ENCODE measurements at places on chromosomes 3 and 15.

- DNase-seq: no peak
Observed at GRCh38 chr3:188602620-188603019, 448.7 kb downstream of the LPP start.

DNA sequence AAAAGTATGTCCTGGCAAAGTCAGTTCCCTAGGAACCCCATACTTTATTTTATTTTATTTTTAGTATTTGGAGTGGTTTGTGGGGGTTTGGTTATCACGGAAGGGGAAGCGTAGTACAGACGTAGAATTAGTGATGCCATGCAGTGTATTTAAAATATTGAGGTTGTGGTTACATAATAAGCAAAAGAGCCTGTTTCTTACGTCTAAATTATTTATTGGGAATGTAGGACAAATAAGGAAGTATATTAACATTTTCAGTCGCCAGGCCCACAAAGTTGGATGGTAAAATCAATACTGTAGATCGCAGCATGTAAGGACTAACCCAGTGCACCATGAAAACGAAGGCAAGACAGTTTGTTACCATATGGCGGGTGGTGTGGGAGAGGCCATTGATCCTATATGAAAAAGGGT lies 558 bp downstream of the DTWD1 start:
- DNase-seq: no peak

DNA sequence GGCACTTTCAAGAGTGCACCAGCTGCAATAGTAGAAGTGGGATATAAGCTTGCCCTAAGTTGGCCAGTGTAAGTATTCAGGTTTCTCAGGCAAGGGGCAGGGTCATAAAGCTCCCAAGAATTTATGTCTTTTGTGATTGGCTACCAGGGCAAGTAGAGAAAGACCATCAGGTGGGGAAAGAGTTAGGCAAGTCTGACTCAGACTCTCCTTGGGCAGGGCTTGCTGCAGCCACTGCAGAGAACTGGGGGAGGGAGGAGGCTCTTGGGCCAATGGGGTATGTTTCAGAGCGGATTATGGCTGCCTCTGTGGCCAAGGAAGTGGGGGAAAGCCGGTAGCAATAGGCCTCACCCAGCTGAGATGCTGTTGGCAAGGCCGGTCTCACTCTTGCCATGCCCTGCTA lies 44.6 kb upstream of the SLC25A36 start:
- peak; percentile 29 for DNase-seq

DNA sequence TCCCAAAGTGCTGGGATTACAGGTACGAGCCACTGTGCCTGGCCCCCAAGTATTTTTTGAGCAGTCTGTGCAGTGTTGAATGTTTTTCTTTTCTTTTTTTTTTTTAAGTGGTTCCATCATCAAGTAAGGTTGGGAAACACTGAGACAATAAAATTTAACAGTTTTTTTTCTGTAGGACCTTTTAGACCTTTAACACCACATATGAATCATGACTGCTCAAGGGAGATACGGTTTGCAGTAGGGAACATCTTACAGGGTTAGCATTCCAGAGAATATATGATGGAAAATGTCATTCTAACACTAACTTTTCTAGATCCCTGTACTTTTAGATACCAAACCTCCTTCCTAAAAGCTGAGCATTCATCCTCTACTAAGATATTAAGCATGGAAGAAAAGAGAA lies 41.7 kb downstream of the SNX4 start:
- DNase-seq: peak; percentile 87

DNA sequence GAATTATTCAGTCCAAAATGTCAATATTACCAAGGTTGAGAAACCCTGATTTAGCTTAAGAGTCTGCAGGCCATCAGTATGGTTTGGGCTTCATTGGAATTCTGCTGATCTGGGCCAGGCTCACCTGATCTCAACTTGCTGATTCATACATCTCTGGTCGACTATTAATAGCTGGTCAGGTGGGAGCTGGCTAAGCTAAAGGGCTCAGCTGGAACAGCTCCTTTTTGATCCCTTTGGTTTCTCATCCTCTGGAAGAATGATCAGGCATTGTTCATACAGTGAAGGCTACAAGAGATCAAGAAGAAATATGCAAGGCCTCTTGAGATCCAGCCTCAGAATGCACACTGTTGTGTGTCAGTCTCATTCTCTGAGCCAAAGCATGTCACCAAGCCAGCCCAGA lies 123.3 kb upstream of the MME start:
- DNase-seq: peak; percentile 62

- no peak for DNase-seq
Observed at GRCh38 chr3:177034832-177035475, 162.3 kb downstream of the TBL1XR1 start.

- DNase-seq: peak; percentile 64
Observed at GRCh38 chr15:39784125-39784524, 1.5 kb upstream of the FSIP1 start.

DNA sequence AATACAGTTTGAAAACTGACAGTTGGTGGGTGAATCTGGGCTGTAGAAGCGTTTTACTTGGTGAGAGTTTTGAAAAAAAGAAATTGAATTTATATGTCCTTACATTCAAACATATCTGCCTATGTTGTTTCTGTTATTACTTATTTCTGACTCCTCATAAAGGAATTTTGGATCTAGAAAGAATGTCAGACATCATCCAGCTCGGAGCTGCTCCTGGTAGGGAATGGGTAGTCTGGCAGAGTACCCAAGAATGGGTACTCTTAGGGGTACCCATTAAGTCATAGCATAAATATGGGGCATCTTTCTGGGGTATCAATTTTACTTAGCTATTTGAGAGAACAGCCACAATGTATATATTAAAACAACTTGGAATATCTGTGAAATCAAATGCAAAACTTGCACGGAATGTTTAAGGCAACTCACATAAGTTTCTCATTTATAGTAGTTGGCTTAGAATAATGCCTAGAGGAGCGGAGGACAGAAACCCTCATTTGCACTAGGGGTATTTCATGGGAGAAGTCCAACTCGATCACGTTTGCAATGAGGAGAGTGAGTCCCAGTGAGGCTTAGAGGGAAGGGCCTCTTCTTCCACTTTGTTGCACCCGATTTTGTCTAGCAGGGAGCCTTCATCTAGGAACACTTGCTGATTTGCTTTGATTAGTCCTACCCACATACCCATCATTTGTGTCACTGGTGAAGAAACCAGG lies 2.4 kb upstream of the LARP6 start:
- peak; percentile 34 for DNase-seq

DNA sequence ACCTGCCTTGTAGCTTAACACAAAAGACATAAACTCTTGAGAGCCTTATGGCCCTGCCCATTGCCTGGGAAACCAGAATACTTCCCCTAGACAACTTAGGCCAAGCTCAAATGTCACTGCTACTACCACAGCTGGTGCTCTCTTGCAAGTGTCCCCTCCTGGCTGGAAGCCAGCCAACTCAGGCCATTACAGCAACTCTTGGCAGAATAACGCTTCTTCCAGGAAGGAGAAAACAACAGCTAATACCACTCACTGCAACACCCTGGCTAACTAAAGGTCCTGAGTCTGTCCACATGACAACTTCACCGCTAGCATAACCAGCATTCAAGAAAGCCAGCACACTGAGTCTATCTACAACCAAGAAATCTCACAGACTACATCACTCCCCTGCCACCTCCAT lies 5.1 kb upstream of the B4GALT4 start:
- no peak for DNase-seq

GRCh38 chr3:38141173-38141951 lies 2.9 kb downstream of the MYD88 start:
- DNase-seq: no peak

- DNase-seq: no peak
Observed at GRCh38 chr3:41141433-41142167, 57.7 kb upstream of the CTNNB1 start.

GRCh38 chr3:64799606-64800005 lies 111.8 kb upstream of the ADAMTS9 start:
- DNase-seq: no peak

DNA sequence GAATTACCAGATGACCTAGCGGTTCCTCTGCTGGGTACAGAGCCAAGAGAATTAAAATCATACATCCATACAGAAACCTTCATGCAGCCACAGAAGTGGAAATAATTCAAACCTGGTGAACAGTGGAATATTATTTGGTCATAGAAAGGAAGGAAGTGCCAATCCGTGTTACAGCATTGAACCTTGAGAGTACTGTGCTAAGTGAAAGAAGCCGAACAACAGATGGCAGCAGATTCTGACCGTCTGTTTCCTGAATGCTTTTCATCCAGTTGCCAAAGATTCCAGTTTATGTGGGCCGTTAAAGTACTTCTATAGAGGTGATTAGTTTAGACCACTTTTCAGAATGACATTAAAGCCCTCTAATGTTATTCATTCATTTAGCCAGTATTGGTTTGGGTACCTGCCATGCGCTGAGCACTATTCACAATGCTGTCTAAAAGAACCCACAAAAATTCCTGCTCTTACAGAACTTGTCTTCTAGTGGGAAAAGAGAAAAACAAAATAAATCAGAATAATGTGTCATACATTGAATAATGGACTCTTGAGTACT lies 45.8 kb upstream of the SENP5 start:
- no peak for DNase-seq

GRCh38 chr15:54579855-54580254 lies 601.6 kb downstream of the UNC13C start:
- no peak for DNase-seq

- no peak for DNase-seq
Observed at GRCh38 chr3:64061628-64062027, 38.3 kb upstream of the PSMD6 start.

- DNase-seq: peak; percentile 12
Observed at GRCh38 chr3:179513862-179514261, 48.9 kb upstream of the ACTL6A start.

- no peak for DNase-seq
Observed at GRCh38 chr3:188868803-188869202, 303.0 kb upstream of the TPRG1 start.

GRCh38 chr3:155516439-155516838 lies 223.0 kb upstream of the STRIT1 start:
- DNase-seq: no peak

GRCh38 chr3:19267040-19267439 lies 118.7 kb downstream of the KCNH8 start:
- no peak for DNase-seq

- DNase-seq: no peak
Observed at GRCh38 chr15:57363661-57364060, 12.6 kb upstream of the CGNL1 start.

- DNase-seq: peak; percentile 71
Observed at GRCh38 chr3:25783661-25784512, 644 bp upstream of the NGLY1 start.

DNA sequence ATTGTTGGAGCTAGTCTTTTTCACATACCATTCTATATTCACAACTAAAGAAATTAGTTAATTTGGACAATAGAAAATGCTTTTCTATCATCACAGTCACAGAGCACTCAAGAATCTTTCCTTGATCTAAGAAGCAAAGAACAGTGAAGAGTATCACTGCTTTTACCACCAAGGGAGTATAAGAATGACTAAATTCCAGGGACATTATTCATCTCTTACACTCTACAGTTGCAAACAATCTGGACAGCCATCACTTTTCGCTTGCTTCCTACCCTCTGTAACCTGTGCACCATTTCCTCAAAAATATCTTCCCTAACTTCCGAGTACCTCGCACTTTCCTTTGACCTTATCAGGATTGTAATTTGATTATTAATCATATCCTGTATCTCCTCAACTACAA lies 359.5 kb upstream of the TMCO5A start:
- no peak for DNase-seq

GRCh38 chr3:197547306-197548011 lies 8.3 kb downstream of the BDH1 start:
- no peak for DNase-seq

DNA sequence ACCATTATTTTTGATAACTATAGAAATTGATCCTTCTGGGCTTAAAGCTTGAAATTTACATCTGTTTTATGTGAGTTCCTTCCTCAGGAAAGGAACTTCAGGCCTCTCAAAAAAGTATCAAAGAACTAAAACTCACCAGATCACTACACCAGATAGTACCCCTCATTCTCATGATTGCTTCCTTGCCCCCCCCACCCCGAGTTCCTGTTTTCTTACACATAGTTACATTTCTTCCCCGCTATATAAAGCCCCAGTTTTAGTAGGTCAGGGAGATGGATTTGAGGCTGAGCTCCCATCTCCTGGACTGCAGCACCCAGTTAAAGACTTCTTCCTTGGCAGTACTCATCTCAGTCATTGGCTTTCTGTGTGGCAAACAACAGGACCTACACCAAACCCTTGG lies 80.3 kb upstream of the HRH1 start:
- no peak for DNase-seq

DNA sequence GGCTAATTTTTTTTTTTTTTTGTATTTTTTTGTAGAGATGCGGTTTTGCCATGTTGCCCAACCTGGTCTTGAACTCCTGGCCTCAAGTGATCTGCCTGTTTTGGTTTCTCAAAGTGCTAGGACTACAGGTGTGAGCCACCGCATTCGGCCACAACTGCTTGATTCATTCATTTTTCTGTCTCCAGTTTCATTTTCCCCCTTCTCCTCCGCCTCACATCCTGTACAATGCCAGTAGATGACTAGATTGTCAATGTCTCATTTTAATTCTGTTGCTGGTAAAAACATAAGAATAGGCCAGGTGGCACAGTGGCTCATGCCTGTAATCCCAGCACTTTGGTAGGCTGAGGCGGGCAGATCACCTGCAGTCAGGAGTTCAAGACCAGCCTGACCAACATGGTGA lies 12.0 kb upstream of the ZNF592 start:
- no peak for DNase-seq

DNA sequence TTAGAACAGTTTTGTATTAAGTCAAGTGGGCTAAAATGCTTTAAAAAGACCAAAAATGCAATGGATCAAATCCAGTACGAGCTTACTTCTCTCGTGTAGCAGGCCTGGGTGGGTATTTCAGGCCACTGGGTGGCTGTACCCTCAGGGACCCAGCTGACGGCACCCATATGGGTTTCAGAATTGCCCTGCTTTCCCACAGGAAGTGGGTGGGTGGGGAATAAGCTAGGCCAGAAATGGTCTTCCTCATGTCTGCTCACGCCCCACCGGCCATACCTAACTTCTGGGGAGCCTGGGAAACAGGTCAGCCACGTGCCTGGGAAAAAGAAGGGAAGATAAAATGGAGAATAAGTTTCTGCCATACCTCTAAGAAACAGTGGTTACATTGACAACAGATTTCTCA lies 20.3 kb downstream of the GPR160 start:
- DNase-seq: no peak

- DNase-seq: no peak
Observed at GRCh38 chr3:158519776-158520175, 51.2 kb upstream of the MLF1 start.

DNA sequence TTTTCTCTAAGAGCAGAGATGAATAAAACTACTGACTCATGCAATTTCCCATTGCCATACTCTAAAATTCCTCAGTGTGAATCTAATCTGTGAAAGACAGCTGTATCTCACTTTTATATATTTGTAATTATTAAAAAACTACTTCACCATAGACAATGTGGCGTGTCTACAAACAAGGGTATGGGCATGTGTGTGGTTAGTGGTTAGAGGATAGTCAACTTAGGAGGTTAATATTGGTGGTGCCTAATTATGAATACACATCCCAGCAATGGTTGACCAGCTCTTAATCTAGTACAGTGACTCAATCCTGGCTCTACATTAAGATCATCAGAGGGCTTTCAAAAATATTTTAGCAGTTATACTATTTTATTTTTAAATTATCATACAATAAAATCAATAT lies 94.5 kb downstream of the GOLIM4 start:
- DNase-seq: no peak

- DNase-seq: peak; percentile 34
Observed at GRCh38 chr3:97914388-97914787, 57.8 kb downstream of the RIOX2 start.

GRCh38 chr15:61835496-61836106 lies 224.6 kb downstream of the VPS13C start:
- DNase-seq: peak; percentile 64

GRCh38 chr15:70523192-70523591 lies 240.2 kb downstream of the UACA start:
- DNase-seq: no peak

GRCh38 chr3:190618330-190619030 lies 104.6 kb downstream of the IL1RAP start:
- no peak for DNase-seq
